ENCODE measurements at places on chromosomes 11 and 22. TPM values are rescaled to one million over a fixed set of nuclear protein-coding genes. Genes with fewer than 3 reads are reported as not detected.

Gene OR4P4
- polyA plus RNA-seq = not detected

Gene RNF121
- 22.2 TPM for polyA plus RNA-seq

DNA sequence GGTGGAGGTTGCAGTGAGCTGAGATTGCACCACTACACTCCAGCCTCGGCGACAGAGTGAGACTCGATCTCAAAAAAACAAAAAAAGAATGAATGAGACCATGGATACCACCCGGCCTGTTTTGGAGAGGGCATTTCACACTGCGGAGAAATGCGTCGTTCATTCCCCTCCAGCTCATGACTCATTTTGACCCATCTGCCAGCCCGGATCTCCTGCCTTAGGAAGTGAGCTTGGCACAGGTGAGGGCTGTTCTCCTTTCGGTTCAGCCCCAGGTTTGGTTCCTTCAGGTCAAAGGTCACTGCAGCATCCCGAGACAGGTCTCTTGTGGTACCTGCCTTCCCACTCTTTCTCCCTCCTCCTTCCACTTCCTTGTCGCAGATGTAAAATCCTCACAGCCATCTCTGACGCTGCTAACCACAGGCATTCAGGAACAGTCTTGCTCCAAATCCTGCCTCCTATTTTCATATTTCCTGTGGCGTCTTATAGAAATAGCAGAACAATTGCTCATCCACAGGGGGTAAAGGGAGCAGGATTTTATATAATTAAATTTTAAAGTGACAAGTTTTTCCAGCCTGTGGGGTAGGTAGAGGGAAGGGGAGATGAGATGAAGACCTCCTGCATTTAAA is 517.9 kb downstream of the NTM start:
- no peak for DNase-seq

GRCh38 chr22:33919391-33920196 is 682 bp downstream of the LARGE1 start:
- no peak for DNase-seq

Gene MS4A4A
- 0.24 TPM for polyA plus RNA-seq

DNA sequence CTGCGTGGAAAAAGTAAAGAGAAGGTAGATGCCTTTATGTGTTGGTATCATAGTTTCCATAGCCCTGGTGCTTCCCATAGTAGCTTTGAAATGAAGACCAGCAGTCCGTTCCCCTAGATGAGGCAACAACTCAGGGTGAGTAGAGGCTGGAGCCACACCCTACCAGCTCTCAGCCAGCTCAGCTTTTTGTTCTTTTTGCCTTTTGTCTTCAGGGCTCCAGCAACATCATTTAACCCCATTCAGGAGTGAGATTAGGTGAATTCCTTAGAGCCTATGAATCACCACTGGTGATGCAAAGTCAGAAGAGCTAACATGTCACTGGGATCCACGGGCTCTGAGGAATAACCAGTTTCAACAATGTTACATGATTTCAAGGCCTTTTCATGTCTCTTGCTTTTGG is 14.0 kb upstream of the SESN3 start:
- DNase-seq = no peak

DNA sequence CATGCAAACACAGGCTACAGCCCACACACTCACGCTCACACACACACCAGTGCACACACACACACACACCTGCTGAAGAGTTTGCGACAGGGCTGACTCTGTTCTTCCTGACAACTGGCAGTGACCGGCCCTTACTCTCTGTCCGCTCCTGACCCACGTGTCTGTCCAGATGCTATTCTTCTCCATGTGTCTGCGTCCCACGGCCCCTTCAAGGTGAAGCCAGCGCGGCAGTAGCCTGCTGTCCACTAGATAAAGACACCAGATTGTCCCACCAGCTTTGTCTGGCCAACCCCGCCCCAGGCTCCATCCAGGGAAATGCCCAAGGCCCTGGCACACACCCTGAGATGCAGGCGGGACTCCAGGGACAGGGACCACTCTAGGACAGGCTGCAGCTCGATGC is 713.9 kb downstream of the BRD1 start:
- no peak for DNase-seq

DNA sequence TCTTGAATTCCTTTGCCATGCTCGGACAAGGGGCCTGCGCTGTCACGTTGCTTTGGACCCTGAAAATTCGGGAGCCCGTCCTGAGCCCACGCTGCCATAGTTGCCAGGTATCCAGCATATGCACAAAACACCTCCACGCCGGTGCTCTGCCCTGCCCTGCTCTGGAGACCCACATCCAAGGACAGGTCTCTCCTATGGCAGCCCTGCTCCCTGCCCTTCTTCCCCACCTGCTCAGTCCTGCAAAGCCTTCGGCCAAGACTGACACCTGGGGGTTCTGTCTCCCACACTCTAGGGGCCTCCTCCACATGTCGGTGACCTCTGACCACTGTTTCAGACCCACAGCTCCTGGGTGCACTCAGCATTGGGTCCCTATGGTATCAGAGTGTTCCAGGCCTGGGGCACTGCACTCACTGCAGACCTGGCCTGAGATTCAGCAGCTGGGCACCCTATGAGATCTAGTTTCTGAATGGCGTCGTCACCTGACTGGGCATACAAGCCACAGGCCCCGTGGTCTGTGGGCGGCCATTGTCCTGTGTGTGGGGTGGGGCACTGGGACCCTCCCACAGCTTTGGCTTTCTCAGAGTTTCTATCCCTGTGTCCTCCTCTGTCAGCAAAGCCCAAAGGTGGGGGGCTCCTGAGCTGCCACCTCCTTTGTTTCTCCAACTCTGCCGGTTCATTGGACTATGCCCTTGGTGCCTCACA is 2.0 kb upstream of the KRTAP5-6 start:
- DNase-seq = no peak

- no peak for DNase-seq
Measured at GRCh38 chr11:2929531-2929949, 320 bp upstream of the PHLDA2 start.

DNA sequence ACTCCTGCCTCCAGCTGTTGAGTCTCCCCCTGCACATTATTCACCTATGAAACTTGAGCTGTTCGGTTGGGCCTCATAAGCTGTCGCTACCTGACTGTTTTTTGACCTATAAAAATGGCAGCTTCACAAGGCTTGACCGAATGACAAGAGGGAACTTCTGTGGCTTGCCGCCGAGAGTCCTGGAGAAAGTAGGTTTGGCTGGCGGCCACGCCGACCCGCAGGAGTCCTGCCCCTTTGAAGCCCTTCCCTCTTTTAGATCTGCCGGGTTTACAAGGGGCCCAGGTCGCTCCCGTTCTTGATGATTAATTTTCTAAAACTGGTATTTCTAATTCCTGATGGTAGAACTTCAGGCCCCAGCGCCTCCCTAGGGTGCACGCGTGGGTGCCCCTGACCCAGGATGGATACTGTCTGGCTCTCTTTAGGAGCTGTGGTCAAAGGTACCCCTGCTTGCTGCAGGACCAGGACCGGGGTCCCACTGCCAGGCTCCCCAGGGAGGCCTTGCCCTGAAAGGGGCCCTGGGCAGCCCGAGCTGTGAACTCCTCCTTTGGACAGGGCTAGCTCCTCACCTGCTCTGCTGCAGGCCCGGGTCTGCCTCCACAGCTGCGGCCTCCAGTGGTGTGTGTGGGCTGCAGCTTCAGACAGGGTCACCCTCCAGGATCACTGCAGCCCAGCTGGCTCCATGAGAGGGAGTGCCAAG is 171.8 kb downstream of the CTTN start:
- DNase-seq = no peak

- DNase-seq = no peak
Measured at GRCh38 chr11:18010977-18011586, 1.8 kb downstream of the SERGEF start.
